ENCODE measurements at places on chromosomes 7 and 10.

DNA sequence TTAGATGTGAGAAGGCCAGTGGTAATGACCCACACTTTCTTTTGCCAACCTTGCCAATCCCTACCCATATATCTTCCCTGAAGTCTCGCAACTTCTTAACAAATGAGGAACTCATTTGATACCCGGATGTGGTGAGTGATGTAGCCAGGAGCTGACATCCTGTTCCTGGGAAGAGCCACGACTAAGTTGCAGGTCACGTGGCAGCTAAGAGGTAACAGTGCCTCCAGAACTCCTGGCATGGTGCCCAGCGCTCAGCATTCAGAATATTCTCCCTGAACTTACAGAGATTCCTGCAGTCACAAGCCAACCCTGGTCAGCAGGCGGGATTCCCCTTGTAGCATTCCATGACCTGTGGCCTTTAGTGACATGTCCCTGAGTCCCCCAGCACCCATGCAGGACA lies 282.5 kb downstream of the GALNT17 start:
- peak; percentile 94 for DNase-seq

- peak; percentile 39 for DNase-seq
Observed at GRCh38 chr10:22022257-22023032, 18.9 kb upstream of the DNAJC1 start.

- no peak for DNase-seq
Observed at GRCh38 chr10:104150139-104150538, 28.2 kb downstream of the SFR1 start.

DNA sequence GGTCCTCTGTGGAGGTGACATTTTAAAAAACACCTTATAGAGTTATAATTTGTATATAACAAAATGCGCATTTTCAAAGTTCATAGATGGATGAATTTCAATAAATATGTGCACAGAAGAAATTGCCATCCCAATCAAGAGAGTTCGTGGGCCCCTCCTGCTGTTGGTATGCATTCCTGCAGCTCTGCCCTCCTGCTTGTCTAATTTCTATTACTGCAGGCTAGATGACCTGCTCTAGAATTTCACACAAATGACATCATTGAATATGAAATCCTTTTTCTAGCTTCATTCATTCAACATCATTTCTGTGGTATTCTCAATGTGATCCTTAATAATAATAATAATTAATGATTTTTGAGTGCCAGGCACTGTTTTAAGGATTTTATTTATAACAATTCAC lies 348.2 kb downstream of the SDK1 start:
- no peak for DNase-seq

GRCh38 chr10:43380610-43381222 lies 9.3 kb downstream of the FXYD4 start:
- no peak for DNase-seq

DNA sequence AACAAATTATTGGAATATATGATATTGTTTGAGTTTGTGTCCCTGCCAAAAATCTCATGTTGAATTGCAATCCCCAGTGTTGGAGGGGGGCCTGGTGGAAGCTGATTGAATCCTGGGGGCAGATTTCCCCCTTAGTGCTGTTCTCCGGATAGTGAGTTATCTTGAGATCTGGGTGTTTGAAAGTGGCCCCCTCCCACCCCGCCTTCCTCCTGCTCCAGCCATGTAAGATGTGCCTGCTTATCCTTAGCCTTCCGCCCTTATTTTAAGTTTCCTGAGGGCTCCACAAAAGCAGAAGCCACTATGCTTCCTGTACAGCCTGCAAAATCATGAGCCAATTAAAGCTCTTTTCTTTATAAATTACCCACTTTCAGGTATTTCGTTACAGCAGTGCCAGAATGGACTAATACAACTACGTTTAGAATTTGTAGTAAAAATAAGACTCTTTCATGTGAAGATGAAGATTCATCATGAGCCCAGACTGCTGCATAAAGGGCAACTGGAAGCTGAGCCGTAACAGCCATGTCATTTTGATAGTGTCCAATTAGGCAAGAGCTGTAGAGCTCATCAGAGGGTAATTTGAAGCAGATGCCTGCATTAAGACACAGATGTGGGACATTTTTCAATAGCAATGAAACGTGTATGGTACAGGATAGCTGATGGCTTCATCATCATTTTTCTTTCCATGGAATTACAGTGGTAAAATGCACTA lies 1007.2 kb downstream of the REEP3 start:
- no peak for DNase-seq

- DNase-seq = no peak
Observed at GRCh38 chr7:566100-566499, 46.5 kb upstream of the PDGFA start.

- DNase-seq = no peak
Observed at GRCh38 chr10:100442548-100442947, 20.3 kb upstream of the WNT8B start.

- no peak for DNase-seq
Observed at GRCh38 chr7:115135769-115136410, 214.0 kb downstream of the MDFIC start.

DNA sequence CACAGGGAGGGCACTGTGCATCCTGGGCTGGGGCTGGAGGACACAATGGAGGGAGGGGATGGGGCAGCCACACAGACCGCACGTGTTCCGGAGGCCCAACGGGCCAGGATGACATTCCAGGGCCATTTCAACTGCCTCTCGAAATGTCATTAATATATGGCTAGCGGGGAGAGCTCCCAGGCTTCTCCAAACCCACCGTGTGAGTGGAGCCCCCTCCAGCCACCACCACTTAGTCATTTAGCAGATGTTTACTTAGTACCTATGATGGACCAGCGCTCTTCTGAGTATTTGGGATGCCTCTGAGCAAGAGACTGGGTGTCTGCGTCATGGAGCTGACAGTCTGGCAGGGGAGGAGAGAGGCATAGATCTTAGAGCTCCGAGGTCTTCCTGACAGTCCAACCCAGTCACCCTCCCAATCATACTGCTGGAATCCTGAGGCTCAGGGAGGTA lies 107.3 kb downstream of the ZMIZ1 start:
- DNase-seq = no peak

GRCh38 chr10:97001183-97001991 lies 169.3 kb downstream of the LCOR start:
- DNase-seq = no peak

DNA sequence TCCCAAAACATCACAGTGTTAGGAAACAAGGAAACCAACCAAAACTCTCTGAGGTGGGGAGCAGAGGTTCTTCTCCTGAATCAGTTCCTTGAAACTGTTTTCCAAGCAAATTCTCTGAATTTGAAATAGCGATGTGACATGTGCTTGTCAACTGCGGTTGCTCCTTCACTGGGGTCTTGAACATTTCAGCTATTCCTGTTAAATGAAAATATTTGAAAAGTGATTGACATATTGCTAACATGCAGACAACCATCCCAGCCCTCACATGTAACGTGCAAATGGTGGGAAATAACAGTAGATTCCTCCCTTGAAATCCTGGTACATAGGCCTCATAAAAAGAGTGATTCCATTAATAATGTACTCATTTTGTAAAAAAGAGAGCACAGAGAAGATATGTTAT lies 15.9 kb downstream of the MKI67 start:
- no peak for DNase-seq

DNA sequence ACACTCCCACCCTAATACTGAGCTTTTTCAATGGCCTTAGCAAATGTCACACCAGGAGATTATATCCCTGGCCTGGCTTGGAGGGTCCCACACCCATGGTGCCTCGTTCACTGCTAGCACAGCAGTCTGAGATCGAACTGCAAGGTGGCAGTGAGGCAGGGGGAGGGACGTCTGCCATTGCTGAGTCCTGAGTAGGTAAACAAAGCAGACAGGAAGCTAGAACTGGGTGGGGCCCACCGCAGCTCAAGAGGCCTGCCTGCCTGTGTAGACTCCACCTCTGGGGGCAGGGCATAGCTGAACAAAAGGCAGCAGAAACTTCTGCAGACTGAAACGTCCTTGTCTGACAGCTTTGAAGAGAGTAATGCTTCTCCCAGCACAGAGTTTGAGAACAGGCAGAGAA lies 338.9 kb upstream of the MBL2 start:
- no peak for DNase-seq

- peak; percentile 69 for DNase-seq
Observed at GRCh38 chr10:58585435-58585834, 72.8 kb downstream of the BICC1 start.

- DNase-seq = no peak
Observed at GRCh38 chr7:142228537-142229104, 29.2 kb downstream of the PRSS58 start.

- DNase-seq = peak; percentile 75
Observed at GRCh38 chr7:20224025-20224424, 6.8 kb upstream of the MACC1 start.
